Activated CD4-positive, alpha-beta T cell treated with anti-CD3 and anti-CD28 coated beads, Interleukin-2, amount 10 ng/mL, durations not matched to agents 24 days and 14 days (primary cell): ENCODE measurements at places on chromosomes 3 and 15. TPM values are rescaled to one million over a fixed set of nuclear protein-coding genes. Genes with fewer than 3 reads are reported as not detected.

The BUB1B gene
- total RNA-seq = 69.3 and 73.1 TPM in 2 replicates

GRCh38 chr3:102577082-102577789 lies 142.4 kb downstream of the ZPLD1 start:
- DNase-seq = no peak
- H3K27me3 ChIP-seq = no peaks in the 10 kb centered on the region
- no peak overlapping the region for H3K4me3 ChIP-seq
- no peaks in the 10 kb centered on the region for H3K4me1 ChIP-seq

DNA sequence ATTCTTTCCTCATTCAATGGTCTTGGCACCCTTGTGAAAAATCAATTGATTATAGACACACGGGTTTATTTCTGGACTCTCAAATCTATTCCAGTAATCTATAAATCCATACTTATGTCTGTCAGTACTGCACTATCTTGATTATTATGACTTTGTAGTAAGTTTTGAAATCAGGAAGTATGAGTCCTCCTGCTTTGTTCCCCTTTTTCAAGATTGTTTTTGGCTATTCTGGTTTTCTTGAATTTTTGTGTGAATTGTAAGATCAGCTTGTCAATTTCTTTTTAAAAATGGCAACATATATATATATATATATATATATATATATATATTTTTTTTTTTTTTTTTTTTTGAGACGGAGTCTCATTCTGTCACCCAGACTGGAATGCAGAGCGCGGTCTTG lies 32.3 kb upstream of the CFAP20DC start:
- no peaks in the 10 kb centered on the region for H3K36me3 ChIP-seq
- DNase-seq = no peak
- H3K4me3 ChIP-seq = no peak overlapping the region
- peaks cover 26% of the 10 kb centered on the region for H3K27me3 ChIP-seq

- no peak overlapping the region for H3K27ac ChIP-seq
- H3K4me3 ChIP-seq = no peak overlapping the region
- DNase-seq = no peak
- H3K36me3 ChIP-seq = no peaks in the 10 kb centered on the region
Observed at GRCh38 chr15:38349251-38349650, 96.6 kb downstream of the SPRED1 start.
